Activated T-helper 1 cell treated with anti-CD3 and anti-CD28 coated beads, Interleukin-2, amount 50 U/mL, for 16 hours (primary cell): ENCODE measurements at places on chromosomes 12 and 14.

DNA sequence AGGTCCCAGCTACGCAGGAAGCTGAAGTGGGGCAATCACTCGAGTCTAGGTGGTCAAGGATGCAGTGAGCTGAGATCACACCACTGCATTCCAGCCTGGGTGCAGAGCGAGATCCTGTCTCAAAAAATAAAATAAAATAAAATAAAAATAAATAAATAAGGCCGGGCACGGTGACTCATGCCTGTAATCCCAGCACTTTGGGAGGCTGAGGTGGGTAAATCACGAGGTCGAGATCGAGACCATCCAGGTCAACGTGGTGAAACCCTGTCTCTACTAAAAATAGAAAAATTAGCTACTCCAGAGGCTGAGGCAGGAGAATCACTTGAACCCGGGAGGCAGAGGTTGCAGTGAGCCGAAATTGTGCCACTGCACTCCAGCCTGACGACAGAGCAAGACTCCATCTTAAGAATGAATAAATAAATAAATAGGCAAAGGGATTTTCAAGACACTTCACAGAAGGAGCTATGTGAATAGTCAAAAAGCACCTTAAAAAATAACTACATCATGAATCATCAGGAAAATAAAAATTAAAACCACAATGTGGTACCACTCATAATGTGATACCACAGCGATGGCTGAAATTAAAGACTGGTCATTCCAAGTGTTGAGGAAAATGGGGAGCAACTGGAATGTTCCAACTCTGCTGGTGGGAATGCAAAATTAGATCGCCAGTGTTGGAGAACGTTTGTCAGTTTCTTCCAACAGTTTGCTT, 92.9 kb upstream of the TBX3 start:
- no peak for DNase-seq

DNA sequence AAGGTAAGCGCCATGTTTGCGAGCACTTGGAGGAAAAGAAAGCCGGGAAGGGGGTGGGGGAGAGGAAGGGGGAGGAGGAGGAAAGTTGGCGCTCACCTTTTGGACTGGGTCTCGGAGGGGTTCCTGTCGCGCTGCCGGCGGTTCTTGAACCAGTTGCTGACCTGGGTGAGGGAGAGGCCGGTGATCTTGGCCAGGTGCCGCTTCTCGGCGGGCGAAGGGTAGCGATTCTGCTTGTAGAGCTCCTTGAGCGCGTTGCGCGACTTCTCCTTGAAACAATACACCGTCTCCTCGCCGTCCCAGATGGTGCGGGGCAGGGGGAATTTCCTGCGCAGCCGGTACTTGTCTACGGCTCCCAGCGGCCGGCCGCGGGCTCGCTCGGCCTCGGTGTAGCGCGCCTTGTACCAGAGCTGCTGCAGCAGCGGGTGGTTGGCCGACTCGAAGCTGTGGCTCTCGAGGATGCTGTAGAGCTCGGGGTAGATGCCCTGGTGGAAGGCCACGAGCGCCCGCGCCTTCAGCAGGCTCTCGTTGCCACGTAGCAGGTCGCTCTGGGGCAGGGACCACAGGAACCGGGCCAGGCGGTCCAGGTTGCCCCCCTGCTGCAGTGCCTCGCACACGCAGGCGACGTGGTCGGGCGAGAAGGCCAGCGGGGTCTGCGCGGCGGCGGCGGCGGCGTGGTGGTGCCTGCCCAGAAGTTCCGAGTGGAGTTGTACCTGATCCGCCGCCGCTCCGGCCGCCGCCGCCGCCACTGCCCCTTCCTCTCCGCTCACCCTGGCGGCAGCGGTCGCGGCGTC, 840 bp downstream of the SIX4 start:
- DNase-seq, result no peak

GRCh38 chr12:85688837-85689236, 147.4 kb downstream of the RASSF9 start:
- no peak for DNase-seq

DNA sequence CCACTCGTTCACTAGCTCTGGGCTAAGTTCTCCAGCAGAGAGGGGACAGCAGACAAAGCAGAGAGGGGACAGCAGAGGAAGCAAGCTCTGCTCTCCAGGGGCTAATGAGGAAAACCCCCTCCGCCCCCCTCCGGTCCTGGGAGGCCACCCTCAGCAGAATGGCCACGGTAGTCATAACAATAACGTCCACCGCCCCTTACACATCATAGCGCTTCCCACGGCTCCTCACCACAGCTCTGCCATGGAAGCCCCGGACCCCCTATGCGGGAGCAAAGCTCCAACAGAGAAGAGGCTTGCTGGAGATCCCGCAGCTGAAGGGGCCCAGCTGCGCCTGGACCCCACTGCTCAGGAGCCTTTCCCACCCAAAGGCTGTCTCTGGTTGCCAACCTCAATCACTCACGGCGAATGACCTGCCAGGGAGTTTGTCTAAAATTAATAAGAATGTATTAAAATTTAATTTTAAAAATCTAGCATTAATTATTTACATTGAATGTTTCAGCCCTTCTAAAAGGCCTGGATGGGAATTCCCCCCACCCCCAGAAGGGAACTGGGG, 17.4 kb downstream of the BEGAIN start:
- DNase-seq, result no peak

DNA sequence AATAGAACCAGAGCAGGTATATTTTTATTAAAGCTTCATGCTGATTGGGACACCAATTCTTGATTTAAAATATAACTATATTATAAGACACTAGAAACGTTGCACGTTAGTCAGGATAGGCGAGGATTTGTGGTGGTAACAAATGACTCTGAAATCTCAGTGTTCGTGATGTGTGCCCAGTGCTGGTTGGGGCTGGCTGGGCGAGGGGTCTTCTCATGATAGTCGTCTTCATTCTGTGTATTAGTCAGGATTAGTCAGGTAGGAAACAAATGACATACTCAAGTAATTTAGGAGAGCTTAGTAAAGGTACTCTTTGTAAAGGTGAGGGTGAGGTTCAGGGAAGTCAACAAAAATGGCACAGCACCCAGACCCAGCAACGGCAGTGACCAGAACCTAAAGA, 73.9 kb upstream of the HIF1A start:
- DNase-seq, result no peak

GRCh38 chr12:83122623-83122934, 435.9 kb downstream of the TMTC2 start:
- DNase-seq, result no peak

- no peak for DNase-seq
These were observed 180.0 kb downstream of the KITLG start for GRCh38 chr12:88400302-88400701.

GRCh38 chr14:73785834-73786635, 65.6 kb upstream of the PTGR2 start:
- peak; percentile 43 for DNase-seq

GRCh38 chr12:480831-481816, 21.4 kb downstream of the B4GALNT3 start:
- no peak for DNase-seq

- DNase-seq, result no peak
These were observed 170.1 kb upstream of the PWP1 start for GRCh38 chr12:107515446-107515958.

DNA sequence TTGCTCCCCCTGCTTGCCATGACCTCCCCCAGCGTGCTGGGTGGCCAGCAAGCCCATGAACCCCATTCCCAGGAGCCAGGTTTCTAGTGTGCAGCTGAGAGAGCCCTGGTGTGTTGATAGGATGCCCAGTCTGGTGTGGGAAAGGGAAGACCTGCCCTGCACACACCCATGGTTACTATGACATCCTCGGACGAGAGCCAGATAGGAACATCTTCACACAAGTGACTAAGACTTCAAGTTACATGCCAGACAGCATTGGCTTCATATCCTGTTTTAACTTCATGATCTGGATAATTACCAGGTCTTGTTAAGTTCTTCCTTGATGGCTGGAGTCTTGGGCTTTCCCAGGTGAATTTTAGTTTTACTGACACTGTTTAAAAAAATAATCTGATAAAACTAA, 196.6 kb upstream of the EGLN3 start:
- DNase-seq, result no peak

GRCh38 chr12:116299064-116299463, 21.6 kb upstream of the MED13L start:
- DNase-seq, result no peak

DNA sequence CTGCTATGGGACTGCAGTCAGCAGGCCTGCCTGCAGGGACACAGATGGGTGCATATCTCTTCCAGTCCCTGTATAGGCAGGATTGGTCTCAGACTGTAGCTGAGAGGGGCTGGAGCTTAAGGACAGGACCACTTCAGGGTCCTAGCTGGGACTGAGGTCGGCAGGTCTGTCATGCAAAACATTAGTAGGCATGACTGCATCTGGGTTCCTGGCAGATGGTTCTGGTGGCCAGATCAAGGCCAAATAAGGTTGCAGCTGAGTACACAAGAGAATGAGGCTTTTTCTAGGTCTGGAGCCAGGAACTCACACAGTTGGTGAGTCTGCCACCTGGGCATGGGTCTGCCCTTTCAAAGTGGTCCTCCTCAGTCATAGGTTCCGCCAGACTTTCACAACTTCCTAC, 155.8 kb downstream of the TPH2 start:
- DNase-seq, result no peak

DNA sequence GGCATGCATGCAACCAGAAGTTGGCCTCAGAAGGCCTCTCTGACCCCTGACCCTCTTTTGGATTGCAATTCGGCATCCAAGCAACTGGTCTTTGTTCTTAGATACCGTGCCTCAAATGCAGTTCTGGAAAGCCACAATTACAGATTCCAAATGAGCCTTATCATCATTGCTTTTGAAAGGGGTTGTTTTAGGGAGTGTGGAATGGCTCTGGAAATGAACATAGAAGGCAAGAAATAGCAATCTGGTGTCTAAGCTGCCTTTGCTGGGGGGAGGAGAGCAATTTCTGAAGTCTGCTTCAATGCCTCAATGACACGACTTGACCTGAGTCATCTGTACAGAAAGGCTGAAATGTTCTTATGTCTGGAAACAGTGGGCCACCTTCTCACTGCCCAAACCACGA, 250.1 kb downstream of the NUAK1 start:
- no peak for DNase-seq

GRCh38 chr12:65156366-65156841, 13.0 kb upstream of the LEMD3 start:
- no peak for DNase-seq

DNA sequence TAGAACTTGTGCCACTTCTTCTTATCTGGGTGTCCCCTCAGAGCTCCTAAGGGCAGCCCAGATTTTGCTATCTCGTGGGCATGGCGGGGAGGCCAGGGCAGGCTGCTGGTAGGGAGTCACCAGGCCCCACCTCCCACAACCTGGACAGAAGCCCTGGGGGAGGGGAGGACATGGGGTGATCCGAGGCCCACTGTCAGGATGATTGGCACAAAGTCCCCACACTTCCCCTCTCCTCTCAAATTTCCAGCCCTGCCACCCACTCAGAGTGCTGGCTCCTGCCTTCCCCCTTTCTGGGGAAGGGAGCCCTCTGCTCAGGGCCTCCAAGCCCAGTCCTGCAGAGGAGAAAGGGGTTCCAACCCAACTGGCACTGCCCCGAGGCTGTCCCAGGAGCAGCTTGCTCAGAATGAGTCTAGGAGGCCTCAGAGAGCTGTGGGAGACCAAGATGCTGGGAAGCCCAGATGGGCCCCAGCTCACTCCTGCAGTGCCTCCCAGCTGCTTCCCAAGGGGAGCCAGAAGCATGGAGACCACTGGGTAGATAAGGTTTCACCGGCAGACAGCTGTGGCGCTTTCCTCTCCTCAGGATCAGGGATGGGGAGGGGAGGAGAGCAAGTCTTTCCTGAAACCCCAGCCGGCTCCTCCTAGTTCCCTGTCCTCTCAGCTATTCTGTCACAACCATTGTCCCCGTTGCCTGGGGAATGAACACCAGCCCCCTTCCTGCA, 82.8 kb downstream of the B4GALNT3 start:
- DNase-seq, result no peak

- DNase-seq, result no peak
These were observed 161.1 kb downstream of the SUDS3 start for GRCh38 chr12:118537481-118537917.

- DNase-seq, result no peak
These were observed 36.9 kb downstream of the PSEN1 start for GRCh38 chr14:73173092-73173735.

DNA sequence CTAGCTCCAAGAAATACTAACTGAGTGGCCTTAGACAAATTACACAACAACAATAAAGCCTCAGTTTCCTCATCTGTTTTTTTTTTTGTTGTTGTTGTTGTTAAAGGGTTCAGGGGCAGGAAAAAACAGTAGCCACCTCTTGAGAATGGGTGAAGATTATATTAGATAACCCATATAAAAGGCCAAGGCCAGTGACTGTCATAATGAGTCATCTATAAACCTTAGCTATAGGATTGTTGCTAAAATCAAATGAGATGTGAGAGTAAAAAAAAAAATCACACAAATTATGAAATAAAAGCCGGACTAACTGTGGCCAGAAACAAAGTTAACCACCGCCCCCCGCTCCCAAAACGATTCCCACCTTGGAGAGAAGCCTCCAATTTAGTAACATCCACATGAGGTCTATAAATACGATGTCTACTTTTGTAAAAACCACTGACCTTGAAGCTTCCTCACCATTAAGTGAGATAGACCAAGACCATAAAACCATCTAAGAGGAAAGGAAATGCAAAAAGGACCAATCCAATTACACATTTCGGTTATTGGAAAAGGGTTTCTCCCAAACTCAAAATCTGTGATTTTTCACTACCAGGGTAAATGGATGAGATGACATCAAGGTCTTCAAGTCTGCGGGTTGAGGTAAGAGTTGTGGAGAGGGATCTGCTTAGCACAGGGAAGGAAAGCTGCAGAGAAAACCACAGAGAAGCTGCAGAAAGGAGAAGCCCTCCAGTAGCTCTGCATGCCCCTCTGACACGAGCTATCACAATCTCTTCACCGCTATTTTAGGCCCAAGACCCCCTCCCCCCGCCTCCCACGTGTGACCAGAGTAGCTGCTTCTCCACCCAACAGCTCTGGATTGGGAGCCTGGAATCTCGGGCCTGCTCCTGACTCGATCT, 1.0 kb downstream of the NAA25 start:
- no peak for DNase-seq

DNA sequence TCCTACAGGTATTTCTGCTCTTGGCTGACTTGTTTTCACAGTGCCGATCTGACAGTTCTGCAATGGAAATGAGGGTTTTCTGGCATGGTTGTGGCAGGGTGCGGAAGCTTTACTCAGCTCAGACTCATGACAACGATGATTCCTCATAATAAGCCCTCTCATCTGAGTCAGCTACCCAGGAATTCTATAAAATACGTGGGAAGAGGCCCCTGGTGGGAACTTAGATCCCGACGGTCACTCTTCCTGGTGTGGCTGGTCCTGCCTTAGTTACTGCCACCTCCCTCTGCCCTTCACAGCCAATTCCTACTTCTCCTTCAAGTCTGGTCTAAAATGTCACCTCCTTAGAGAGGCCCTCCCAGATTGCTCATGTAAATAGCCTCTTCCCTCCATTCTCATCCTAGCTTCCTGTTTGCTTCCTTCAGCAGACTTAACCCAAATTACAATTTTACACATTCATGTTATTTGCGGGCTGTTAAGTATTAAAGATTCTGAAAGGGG, 104.2 kb upstream of the MAP1LC3B2 start:
- no peak for DNase-seq

GRCh38 chr12:66549050-66549389, 129.9 kb downstream of the GRIP1 start:
- no peak for DNase-seq

GRCh38 chr12:92147491-92147890, 1.8 kb upstream of the BTG1 start:
- DNase-seq, result no peak
